ENCODE measurements at places on chromosomes 13 and 19.

- no peaks in the 10 kb centered on the region for H3K4me1 ChIP-seq
- H3K27me3 ChIP-seq, result no peaks in the 10 kb centered on the region
- peak overlapping the region; percentile 56 for H3K4me3 ChIP-seq
- no peak for DNase-seq
- no peaks in the 10 kb centered on the region for H3K36me3 ChIP-seq
Observed at GRCh38 chr19:37654629-37655300, 500 bp downstream of the ZFP30 start.

DNA sequence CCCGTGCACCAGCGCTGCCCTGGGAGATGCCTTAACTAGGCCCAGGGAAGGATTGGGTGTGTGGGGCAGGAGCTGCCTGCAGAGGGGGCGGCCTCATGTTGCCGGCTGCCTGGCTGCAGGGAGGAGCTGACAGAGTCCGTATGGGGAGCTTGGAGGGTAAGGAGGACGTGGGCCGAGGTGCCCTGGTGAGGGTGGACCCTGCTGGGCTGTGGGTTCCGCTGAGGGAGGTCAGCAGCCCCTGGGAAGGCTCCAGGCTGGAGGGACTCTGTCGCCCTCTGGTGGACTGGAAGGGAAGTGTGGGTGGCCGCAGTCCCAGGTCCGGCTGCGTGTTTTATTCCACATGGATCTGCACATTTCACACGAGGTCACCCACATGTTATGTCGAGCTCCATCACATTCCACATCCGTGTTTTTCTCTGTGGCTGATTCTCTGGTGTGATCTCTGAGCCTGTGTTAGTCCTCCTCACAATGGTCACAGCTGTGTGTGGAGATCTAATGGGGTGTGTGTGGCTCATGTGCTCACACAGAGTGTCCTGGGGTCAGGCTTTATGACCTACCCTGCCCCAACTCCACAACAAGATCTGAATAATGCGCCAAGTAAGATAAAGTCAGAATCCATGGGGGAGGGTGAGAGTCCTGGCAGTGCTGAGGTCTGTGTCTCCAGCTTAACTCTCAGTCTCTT is 1.8 kb upstream of the CEACAM8 start:
- no peak overlapping the region for H3K27ac ChIP-seq
- DNase-seq, result peak; percentile 16

GRCh38 chr19:30651691-30652090 is 279.5 kb downstream of the ZNF536 start:
- H3K4me1 ChIP-seq, result no peaks in the 10 kb centered on the region
- H3K36me3 ChIP-seq, result no peaks in the 10 kb centered on the region
- no peak overlapping the region for H3K4me3 ChIP-seq
- DNase-seq, result no peak
- no peak overlapping the region for H3K27ac ChIP-seq

- no peaks in the 10 kb centered on the region for H3K27me3 ChIP-seq
- no peak overlapping the region for H3K4me3 ChIP-seq
- H3K36me3 ChIP-seq, result no peaks in the 10 kb centered on the region
- H3K27ac ChIP-seq, result no peak overlapping the region
Observed at GRCh38 chr13:42686165-42686564, 95.2 kb upstream of the FAM216B start.

DNA sequence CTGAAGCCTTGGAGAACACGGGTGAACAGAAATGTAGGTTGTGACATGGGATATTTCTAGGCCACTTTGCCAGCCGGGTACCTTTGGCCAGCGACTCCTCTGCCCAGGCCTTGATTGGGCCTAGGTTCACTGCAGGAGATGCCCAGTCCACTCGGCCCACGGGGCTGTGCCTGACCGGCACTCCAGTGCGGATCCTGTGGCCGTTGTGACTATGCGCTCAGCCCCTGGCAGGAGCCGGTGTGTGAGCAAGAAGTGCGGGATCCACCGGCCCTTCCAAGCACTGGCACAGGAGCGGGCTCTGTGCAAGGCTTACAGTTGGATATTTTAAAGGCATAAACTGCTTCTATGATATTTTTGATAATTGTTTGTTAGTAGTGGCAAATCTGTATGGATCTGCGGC is 1042.5 kb upstream of the PCDH9 start:
- H3K4me3 ChIP-seq, result no peak overlapping the region
- no peaks in the 10 kb centered on the region for H3K4me1 ChIP-seq
- DNase-seq, result no peak
- H3K27me3 ChIP-seq, result no peaks in the 10 kb centered on the region
- H3K27ac ChIP-seq, result no peak overlapping the region

GRCh38 chr19:19061506-19061905 is 2.3 kb upstream of the SLC25A42 start:
- no peak overlapping the region for H3K4me3 ChIP-seq
- H3K36me3 ChIP-seq, result peaks cover 9% of the 10 kb centered on the region
- DNase-seq, result no peak
- peaks cover 4% of the 10 kb centered on the region for H3K4me1 ChIP-seq
- no peak overlapping the region for H3K27ac ChIP-seq
- peaks cover 8% of the 10 kb centered on the region for H3K27me3 ChIP-seq

GRCh38 chr13:23433171-23434153 is at the start of gene SACS:
TSS of gene SACS (minus strand) at chr13:23433702. CDS start at chr13:23411239, 22,463 bp downstream.
- H3K4me3 ChIP-seq, result peak within 1 kb of the TSS; percentile 57
- H3K27me3 ChIP-seq, result no peaks in the 10 kb centered on the region
- H3K36me3 ChIP-seq, result no peaks in the 10 kb centered on the region
- peaks cover 2% of the 10 kb centered on the region for H3K4me1 ChIP-seq

DNA sequence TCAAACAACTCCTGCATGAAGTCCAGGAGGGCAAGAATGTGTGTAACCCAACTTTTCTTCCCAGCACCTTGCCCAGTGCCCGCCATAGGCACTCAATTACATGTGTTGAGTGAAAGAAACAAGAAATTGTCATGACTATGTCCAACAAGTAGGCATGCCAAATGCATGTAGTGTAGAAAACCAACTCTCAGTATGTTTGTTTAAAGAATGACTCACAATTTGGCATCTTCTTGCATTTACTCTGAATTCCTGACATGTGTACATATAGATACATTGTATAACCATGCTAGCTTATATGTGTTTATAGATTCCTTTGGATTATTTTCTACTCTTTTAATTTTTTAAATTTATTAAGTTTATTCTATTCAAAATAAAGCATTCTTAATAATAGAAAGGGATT is 305.0 kb downstream of the EFNB2 start:
- no peak overlapping the region for H3K4me3 ChIP-seq
- no peaks in the 10 kb centered on the region for H3K27me3 ChIP-seq
- no peak overlapping the region for H3K27ac ChIP-seq
- no peak for DNase-seq
- H3K4me1 ChIP-seq, result no peaks in the 10 kb centered on the region

- H3K36me3 ChIP-seq, result no peaks in the 10 kb centered on the region
- no peaks in the 10 kb centered on the region for H3K4me1 ChIP-seq
- DNase-seq, result no peak
- H3K27ac ChIP-seq, result no peak overlapping the region
Observed at GRCh38 chr19:1935484-1936208, 5.3 kb upstream of the CSNK1G2 start.

DNA sequence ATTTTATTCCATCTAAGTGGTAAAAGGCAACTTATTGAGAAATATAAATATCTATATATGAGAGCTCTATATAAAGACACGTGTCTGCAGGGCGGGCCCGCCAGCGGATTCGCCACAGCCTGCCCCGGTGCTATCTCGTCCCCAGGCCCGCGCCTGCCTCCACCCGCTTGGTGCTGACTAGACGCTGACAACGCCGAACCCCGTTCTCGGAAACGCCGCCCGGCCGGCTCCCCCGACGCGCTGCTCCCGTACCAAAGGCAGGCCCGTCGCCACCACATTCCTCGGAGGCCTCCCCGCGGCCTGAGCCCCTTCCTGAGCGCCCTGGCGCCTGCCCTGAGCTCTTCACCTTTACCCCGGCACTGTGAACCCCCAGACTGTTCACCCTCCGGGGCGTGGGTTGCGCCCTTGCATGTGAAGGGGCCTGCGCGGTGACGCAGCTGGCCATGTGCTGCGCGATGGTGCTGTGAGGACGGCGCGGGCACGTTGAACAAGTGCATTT is 6.0 kb downstream of the PLEKHJ1 start:
- no peak for DNase-seq
- no peaks in the 10 kb centered on the region for H3K4me1 ChIP-seq
- no peak overlapping the region for H3K27ac ChIP-seq
- H3K27me3 ChIP-seq, result no peaks in the 10 kb centered on the region

GRCh38 chr19:1169921-1170885 is 3.9 kb downstream of the SBNO2 start:
- peaks cover 9% of the 10 kb centered on the region for H3K4me1 ChIP-seq
- no peaks in the 10 kb centered on the region for H3K27me3 ChIP-seq
- no peaks in the 10 kb centered on the region for H3K36me3 ChIP-seq
- no peak overlapping the region for H3K4me3 ChIP-seq

GRCh38 chr19:52370341-52370710 is 603 bp downstream of the ZNF880 start:
- H3K27ac ChIP-seq, result no peak overlapping the region
- DNase-seq, result no peak
- 0 out of 2 replicates have a peak, but pooled peaks cover 1% of the 10 kb centered on the region for H3K4me1 ChIP-seq
- H3K4me3 ChIP-seq, result peak overlapping the region; percentile 77

- H3K4me1 ChIP-seq, result peaks cover 2% of the 10 kb centered on the region
- no peaks in the 10 kb centered on the region for H3K36me3 ChIP-seq
- H3K27ac ChIP-seq, result no peak overlapping the region
- no peak overlapping the region for H3K4me3 ChIP-seq
- no peaks in the 10 kb centered on the region for H3K27me3 ChIP-seq
Observed at GRCh38 chr13:109747524-109747923, 38.9 kb downstream of the IRS2 start.

GRCh38 chr13:114071410-114071809 is 61.0 kb downstream of the RASA3 start:
- H3K4me3 ChIP-seq, result no peak overlapping the region
- H3K27me3 ChIP-seq, result no peaks in the 10 kb centered on the region
- no peaks in the 10 kb centered on the region for H3K36me3 ChIP-seq
- no peak for DNase-seq

DNA sequence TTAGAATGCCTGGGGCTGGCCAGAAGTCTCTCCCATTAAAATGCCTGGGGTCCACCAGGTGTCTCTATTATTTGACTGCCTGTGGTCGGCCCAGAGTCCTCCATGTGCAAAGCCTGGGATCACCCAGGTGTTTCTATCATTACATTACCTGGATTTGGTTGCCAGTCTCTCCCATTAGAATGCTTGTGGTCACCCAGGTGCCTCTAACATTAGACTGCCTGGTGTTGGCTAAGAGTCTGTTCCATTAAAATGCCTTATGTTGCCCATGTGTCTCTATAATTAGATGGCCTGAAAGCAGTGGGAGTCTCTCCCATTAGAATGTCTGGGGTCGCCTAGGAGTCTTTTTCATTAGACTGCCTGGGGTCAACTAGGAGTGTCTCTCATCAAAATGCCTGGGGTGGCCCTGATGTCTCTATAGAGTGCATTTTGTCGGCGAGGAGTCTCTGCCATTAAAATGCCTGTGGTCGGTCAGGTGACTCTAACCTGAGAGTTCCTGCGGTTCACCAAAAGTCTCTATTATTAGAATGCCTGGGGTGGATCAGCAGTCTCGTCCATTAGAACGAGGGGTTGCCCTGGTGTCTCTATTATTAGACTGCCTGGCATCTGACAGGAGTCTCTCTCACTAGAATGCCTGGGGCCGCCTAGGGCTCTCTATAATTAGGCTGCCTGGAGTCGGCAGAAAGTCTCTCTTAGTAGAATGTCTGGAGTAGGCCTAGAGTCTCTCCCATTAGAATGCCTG is 1540.5 kb downstream of the UQCRFS1 start:
- H3K4me3 ChIP-seq, result no peak overlapping the region
- DNase-seq, result no peak
- no peak overlapping the region for H3K27ac ChIP-seq
- no peaks in the 10 kb centered on the region for H3K27me3 ChIP-seq

GRCh38 chr13:103371271-103371670 is 305.1 kb upstream of the SLC10A2 start:
- DNase-seq, result no peak
- H3K27ac ChIP-seq, result no peak overlapping the region
- H3K4me3 ChIP-seq, result no peak overlapping the region
- no peaks in the 10 kb centered on the region for H3K36me3 ChIP-seq

DNA sequence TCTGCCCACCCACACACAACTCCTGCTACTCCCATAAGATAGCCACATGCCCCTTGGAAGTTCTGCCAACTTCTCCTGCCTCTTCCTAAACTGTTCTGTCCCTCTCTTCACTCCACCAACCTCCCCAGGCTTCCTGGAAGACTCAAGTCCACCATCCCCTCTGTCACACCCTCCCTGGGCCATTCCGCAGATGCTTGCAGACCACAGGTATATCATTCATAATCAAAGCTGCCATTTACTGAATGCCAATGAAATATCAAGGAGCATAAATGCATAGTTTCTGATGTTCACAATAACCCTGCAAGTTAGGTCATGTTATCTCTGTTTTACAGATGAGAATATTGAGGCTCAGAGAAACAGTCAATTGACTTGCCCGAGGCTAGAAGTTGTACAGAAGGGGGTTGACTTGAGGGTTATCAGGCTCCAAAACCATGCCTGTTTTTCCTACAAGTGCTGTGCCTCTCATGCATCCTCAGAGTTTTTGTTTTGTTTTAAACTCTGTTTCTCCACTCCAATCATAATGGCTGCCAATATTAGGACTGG is 135.6 kb downstream of the SLC7A1 start:
- H3K4me1 ChIP-seq, result no peaks in the 10 kb centered on the region
- no peak for DNase-seq
- H3K4me3 ChIP-seq, result no peak overlapping the region
- no peak overlapping the region for H3K27ac ChIP-seq
- no peaks in the 10 kb centered on the region for H3K27me3 ChIP-seq

DNA sequence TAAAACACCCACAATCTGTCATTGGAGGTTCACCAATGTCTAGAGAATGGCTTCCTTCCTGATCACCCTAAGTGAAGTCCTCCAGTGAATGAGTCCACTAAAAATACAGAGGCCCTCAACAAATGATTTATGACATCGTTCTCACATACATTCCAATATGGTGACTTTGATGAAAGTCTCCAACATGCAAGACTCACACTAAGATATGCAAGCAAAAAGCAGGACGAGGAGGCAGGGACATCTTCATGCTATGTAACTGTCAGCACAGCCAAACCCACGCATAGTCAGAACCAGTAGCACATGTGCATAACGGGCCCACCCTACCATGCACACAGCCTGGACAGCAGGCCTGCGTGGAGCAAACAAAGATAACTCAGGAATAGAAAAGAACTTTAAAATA is 16.6 kb upstream of the LSM14A start:
- H3K4me1 ChIP-seq, result no peaks in the 10 kb centered on the region
- no peaks in the 10 kb centered on the region for H3K36me3 ChIP-seq
- H3K27ac ChIP-seq, result no peak overlapping the region
- H3K27me3 ChIP-seq, result no peaks in the 10 kb centered on the region
- DNase-seq, result no peak

Data from iPS DF 6.9 (cell line).